ENCODE measurements at places on chromosomes 7 and 10.

GRCh38 chr10:119724593-119725516 lies 995 bp upstream of the INPP5F start:
- no peak for DNase-seq

GRCh38 chr7:154931906-154932305 lies 71.0 kb downstream of the PAXIP1 start:
- peak; percentile 25 for DNase-seq

DNA sequence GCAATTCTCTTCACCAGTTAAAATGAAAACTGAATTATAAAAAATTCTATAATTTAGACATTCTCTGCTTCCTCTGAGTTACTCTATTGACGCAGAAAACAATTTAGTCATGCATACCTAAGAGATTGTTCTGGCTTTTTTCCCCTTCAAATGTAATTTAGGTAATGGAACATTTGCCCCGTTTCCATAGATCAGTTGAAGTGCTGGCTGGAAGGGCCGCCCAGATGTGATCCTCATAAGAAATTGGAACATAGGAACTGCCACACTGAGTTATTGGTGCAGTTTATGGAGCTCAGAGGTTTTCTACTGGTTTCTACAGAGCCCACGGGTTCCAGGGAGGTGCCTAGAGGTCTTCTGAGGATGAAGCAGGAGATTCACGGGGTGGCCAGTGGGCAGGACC lies 581.7 kb downstream of the SDK1 start:
- no peak for DNase-seq

GRCh38 chr7:155215576-155216325 lies 81.9 kb upstream of the INSIG1 start:
- DNase-seq: no peak

DNA sequence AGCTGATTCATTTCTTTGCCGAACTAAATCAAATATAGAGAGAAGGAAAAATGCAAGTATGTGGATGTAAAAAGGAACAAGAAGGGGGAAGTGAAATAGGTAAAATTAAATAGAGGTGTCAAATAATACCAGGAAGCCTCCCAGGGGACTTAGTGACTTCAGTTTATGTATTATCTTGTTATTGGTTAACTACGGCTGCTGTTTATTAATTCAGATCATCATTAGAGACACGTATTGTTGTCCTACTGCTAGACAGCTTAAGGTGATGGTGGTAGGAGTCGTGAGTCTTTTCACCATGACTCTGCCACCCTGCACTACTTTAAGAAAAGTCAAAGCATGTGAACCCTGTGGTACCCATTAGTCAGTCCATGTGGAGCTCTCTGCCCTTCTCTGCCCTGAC lies 289.1 kb downstream of the PRKG1 start:
- DNase-seq: no peak

- DNase-seq: no peak
Observed at GRCh38 chr10:60896033-60896432, 48.0 kb downstream of the RHOBTB1 start.

DNA sequence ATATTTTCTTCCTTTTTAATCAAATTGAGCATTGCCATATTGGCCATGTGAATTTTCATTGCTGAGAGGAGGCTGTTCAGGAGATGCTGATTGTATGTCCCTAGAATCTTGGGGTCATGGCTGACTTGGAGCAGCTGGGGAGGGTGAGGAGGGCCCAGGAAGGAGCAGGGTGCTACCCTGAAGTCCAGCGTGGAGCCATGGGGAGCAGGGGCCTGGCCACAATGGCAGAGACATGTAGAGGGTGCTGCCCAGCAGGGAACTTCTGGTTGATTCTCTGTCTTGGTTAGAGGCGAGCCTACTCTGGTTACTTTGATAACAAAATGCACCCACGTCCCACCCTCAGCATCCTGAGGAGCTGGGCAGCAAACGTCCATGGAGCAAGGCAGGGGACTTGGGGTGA lies 186.0 kb downstream of the MYOF start:
- no peak for DNase-seq

- DNase-seq: no peak
Observed at GRCh38 chr10:95964756-95965155, 57.0 kb downstream of the CC2D2B start.

DNA sequence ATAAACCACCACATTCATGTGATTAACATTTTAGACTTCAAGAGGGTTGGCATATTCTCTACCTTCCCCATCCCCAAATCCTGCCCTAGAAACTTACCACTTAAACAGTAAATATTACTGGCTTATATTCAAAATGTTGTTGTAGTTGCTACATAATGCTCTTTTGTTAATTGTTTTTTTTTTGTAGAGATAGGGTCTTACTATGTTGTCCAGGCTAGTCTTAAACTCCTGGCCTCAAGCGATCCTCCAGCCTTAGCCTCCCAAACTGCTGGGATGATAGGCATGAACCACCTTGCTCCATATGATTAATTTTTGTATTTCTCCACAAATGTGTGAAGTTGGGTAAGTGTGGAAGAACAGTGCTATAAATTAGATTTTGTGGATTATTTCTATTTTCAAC lies 6.5 kb downstream of the PDK4 start:
- no peak for DNase-seq

- DNase-seq: no peak
Observed at GRCh38 chr7:152924238-152924637, 164.7 kb downstream of the ACTR3B start.

DNA sequence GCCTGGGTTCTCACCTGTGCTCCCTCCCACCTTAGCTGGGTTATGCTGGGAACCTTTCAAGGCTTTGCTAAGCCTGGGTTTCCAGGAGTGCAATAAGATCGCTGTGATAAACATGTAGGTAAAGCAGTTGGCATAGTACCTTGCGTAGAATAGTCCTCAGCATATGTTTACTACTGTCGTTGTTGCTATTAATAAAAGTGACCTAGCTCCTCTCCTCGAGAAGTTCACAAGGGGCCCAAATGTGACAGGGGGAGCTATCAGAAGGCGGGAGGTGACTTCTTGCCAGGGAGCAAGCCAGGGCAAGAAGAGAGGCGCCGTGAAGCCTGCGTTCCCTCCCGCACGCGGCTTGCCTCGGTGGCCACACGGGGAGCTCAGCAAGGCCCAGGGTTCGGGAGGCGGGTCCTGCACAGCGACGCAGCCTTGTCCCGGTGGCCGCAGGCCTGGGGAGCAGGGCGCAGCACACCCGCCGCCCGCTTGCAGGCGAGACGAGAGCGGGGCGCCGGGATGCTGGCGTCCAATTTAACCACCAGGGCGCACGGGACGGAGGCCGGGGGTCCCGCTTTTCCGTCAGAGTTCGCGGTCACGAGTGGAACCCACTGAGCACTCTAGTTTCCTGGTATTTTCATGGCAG lies 106.2 kb downstream of the SNX10 start:
- peak; percentile 39 for DNase-seq

- DNase-seq: peak; percentile 51
Observed at GRCh38 chr10:5283305-5284158, 81.2 kb upstream of the UCN3 start.

DNA sequence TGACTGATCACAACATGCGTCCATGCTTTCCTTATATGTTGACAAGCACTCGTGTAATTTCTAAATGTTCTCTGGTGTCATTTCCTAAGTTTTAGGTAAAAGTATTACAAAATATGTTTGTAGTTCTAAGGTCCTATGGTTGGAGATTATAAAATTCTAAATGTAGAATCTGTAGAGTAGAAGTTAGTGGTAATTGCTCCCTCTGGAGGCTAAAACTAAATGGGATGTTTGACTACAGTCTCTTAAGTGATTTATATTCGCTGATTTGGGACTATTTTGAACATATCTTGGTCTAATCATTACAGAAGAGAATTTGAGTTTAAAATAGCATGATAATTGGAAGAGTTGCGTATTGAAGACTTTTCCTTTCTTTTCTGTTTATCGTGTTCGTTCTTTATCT lies 74.1 kb downstream of the ZMYND11 start:
- no peak for DNase-seq

- DNase-seq: no peak
Observed at GRCh38 chr10:88138319-88138848, 275.0 kb downstream of the PTEN start.

DNA sequence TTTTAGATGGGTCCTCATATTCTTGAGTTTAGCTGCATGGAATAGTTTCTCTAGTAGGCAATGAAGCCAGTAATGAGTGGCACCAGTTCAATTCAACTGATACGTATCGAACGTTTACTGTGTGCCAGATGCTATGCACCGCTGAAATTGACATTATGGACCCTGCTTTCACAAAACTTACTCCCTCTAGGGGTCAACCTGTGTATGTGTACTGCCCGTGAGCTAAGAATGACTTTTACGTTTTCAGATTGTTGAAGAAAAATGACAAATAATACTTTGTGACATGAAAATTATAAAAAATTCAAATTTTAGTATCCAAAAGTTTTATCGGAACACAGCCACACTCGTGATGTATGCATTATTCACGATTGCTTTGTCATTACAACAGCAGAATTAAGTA lies 95.5 kb downstream of the ZMYND11 start:
- no peak for DNase-seq

GRCh38 chr10:15427843-15428414 lies 56.8 kb upstream of the FAM171A1 start:
- peak; percentile 48 for DNase-seq

DNA sequence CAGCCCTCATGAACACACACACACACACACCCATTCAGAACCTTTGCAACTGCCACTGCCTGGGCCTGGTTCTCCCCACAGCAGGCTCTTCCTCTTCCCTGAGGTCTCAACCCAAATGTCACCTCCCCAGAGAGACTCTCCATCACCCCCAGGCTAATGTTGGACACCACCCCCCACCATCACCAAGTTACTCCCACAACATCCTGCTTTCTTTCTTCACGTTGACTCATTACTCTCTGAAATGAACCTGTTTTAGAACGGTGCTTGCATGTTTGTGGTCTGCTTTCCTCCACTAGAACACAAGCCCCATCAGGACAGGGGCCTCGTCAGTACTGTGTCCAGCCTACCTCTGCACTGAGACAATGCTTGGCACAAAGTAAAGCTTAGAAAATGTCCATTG lies 16.0 kb downstream of the AFAP1L2 start:
- no peak for DNase-seq

GRCh38 chr7:158782761-158783401 lies 46.4 kb downstream of the ESYT2 start:
- DNase-seq: peak; percentile 56
